ENCODE measurements at places on chromosomes 16 and 17.

GRCh38 chr17:8152112-8152775 lies at the start of gene PER1:
PER1 (minus strand) TSS chr17:8152404; CDS start chr17:8150706, 1,698 bp downstream.
- DNase-seq = peak; percentile 95

DNA sequence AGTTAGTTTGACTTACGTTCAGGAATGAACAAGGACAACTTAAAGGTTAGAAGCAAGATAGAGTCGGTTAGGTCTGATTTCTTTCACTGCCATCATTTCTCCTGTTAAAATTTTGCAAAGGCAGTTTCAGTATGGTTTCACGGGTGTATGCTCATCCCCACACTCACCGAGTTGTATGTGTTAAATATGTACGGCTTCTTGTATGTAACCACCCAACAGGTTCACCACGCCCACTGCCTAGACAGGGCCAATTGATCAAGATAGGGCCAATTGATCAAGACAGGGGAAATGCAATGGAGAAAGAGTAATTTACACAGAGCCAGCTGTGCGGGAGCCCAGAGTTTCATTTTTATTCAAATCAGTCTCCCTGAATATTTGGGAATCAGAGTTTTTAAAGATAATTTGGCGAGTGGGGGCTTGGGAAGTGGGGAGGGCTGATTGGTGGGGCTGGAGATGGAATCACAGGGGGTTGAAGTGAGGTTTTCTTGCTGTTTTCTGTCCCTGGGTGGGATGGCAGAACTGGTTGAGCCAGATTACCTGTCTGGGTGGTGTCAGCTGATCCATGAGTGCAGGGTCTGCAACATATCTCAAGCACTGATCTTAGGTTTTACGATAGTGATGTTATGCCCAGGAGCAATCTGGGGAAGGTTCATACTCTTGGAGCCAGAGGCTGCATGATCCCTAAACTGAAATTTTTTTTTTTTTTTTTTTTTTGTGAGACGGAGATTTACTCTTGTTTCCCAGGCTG lies 62.4 kb upstream of the PLCG2 start:
- DNase-seq = no peak

GRCh38 chr17:49055181-49055927 lies 58.2 kb downstream of the IGF2BP1 start:
- DNase-seq = no peak

GRCh38 chr17:80702315-80703141 lies 157.9 kb downstream of the RPTOR start:
- no peak for DNase-seq

GRCh38 chr17:78957128-78957527 lies 22.6 kb downstream of the LGALS3BP start:
- no peak for DNase-seq

- no peak for DNase-seq
Observed at GRCh38 chr17:15250135-15250860, 14.8 kb downstream of the PMP22 start.

Measured in liver (tissue), 10 donors.